Lung (tissue), 17 donors: ENCODE measurements at places on chromosomes 6 and 20.

DNA sequence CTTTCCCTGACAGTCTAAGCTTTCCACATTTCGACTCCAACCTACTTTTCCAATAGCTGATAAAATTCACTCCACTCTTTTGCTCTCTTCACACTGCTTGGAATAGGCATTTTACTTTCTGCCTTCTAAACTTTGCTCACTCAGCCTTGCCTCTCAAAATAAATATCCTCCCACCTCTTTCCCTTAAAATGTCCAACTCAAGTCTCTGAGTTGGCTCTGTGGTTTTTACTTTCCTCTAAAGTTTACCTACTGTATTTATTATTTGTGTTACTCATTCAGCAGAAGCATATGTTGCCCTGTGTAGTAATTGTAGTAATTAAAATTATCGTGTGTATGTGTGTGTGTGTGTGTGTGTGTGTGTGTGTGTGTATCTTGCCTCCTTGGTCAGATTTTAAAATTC is 20.0 kb upstream of the CDYL start:
- no peak for DNase-seq

DNA sequence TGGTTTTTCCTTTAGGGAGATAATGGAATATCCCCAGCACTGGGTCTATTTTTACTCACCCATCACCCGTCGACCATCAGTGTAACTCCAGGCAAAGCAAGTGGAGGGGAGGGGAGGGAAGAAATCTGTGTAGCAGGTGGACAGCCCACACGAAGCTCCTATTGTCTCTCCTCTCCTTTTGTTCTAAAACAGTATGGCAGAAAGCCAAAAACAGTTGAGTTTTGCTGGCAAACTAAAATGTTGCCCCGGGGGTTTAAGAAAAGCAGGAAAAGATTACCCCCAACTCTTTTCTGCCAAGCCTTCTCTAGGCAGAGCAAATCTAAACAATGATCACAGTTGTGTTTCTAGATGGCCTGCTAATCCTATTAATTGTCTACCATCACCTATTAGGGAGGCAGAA is 89.7 kb downstream of the PREP start:
- DNase-seq = no peak

DNA sequence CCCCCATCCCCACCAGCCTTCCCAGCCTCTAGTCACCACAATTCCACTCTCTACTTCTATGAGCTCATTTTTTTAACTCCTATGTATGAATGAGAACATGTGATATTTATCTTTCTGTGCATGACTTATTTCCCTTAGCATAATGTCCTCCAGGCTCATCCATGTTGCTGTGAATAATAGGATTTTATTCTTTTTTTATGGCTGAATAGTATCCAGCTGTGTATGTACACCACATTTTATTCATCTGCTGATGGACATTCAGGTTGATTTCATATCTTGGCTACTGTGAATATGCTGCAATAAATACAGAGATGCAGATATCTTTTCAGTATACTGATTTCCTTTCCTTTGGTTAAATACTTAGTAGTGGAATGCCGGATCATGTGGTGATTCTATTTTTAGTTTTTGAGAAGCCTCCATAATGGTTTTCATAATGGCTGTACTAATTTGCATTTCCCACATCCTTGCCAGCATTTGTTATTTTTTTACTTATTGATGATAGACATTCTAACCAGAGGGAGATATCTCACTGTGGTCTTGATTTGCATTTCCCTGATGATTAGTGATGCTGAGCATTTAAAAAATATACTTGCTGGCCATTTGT is 194.9 kb downstream of the PACRG start:
- DNase-seq = no peak

- DNase-seq = peak; percentile 61
Observed at GRCh38 chr6:149065658-149066556, 251.6 kb upstream of the TAB2 start.

GRCh38 chr6:123570813-123571684 is 65.7 kb downstream of the TRDN start:
- peak; percentile 36 for DNase-seq

- DNase-seq = no peak
Observed at GRCh38 chr20:6818033-6818808, 50.7 kb downstream of the BMP2 start.

- DNase-seq = peak; percentile 82
Observed at GRCh38 chr20:5504061-5504739, 187.4 kb upstream of the PROKR2 start.

DNA sequence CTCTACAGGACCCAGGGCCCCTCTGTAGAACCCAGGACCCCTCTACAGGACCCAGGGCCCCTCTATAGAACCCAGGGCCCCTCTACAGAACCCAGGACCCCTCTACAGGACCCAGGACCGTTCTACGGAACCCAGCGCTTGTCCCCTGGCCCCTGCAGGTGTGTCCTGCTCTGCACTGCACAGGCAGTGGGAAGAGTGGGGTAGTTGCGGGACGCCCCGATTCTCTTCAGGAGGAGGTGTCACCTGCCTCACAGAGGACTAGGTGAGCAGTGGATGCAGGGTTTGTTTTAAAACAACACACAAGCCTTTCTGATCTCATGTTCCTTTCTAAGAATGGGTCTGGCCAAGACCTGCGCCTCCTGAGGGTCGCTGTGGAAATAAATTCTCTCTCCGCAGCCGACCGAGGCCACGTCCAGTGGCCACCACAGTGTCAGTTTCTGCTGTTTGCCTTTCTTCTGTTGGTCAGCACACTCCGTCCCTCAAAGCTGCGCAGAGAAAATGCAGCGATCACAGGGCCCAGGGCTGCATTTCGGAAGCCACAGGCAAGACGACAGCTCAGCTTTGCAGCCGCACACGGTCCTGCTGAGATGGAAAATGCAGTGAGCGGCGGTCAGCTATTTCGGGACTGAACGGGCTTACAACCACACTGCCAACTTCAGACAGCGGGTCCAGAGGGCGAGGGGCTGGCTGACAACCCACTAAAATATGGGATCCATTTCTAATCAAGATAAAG is 135.2 kb downstream of the DLL1 start:
- no peak for DNase-seq

DNA sequence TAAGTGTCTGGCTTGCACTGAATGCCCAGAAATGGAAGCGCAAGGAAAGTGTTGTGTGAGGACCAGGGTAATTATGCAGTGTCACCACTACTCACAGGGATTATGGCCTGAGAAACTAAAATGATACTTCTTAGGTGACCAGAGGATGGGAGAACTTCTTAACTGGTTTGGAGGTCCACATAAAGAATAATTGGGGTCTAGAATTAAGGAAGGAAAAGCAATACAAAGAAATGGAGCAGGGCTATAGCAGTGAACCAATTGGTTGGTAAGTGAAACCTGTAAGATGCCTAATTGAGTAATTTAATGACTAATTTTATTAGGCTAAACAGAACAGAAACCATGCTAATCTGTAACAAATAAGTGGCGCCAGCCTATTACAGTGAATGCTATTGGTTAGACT is 5.3 kb downstream of the TSPYL4 start:
- no peak for DNase-seq

DNA sequence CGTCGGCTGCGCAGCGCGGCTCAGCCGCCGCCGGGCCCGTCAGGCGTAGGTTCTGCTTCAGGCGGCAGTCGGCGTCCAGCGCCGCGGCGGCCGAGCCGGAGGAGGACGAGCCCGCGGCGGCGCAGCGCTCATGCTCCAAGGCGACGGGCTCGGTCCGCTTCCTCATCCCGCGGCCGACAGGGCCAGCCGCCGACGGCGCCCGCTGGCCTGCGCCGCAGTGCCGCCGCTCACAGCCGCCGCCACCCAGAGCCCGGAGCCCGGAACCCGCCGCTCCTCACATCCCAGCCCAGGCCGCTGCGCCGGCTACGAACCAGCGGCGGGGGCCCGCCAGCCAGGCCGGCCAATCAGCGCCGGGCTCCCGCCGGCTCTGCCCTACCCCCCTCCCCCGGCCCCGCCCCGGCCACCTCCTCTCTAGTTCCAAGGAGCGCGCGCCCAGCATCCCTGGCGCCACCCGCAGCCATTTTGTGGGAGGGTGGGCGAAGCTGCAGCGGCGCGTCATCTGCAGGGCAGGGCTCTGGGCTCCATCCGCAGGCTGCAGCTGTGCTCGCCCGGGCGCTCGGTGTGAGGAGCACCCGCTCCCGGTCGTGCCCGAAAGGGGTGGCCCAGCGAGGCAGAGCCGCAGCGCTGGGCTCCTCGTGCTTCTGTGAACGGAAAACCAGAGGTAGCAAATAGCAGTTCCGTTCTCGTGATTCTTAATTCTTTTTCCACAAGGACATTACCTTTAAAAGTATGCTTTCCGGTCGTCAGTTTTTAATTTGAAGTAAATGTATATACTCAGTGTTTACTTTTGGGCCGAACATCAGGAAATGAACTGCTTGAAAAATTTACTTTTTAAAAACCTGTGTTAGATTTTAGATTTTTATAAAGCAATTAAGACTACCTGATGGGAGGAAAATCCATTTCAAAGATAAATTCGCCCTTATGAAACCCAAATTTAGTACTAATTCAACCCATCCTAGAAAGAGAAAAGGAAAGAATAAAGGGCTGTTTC is at the start of gene ABHD12:
Gene ABHD12, minus strand, starts transcription at position 298 of the 991 bp plus-strand sequence. Its CDS starts 132 bp downstream, at position 166.
- DNase-seq = peak; percentile 98

DNA sequence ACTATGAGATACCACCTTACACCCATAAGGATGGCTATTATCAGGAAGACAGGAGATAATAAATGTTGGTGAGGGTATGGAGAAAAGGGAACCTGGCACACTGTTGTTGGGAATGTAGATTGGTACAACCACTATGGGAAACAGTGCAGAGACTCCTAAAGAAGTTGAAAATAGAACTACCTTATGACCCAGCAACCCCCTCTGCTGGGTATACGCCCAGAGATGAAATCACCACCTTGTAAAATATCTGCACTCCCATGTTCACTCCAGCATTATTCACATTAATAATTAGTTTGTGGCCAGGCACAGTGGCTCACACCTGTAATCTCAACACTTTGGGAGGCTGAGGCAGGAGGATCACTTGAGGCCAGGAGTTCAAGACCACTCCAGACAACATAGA is 26.8 kb downstream of the ZBTB9 start:
- no peak for DNase-seq

GRCh38 chr6:113744861-113745260 is 112.3 kb upstream of the MARCKS start:
- DNase-seq = no peak

DNA sequence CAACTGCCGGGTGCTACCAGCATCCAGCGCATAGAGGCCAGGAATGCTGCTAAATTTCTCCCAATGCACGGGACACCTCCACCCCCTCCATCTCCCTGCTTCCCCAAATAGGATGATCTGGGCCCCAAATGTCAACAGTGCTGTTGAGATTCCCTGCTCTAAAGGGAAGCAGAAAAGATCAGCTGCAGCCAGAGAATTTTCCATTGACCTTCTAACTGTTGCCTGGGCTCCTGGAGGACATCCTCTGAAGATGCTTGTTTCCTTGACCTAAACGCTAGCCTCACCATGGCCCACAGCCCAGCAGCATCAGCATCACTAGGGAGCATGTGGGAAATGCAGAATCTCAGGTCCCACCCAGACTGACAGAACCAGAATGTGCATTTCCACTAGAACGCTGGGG is 161.3 kb downstream of the GMPR start:
- DNase-seq = no peak

DNA sequence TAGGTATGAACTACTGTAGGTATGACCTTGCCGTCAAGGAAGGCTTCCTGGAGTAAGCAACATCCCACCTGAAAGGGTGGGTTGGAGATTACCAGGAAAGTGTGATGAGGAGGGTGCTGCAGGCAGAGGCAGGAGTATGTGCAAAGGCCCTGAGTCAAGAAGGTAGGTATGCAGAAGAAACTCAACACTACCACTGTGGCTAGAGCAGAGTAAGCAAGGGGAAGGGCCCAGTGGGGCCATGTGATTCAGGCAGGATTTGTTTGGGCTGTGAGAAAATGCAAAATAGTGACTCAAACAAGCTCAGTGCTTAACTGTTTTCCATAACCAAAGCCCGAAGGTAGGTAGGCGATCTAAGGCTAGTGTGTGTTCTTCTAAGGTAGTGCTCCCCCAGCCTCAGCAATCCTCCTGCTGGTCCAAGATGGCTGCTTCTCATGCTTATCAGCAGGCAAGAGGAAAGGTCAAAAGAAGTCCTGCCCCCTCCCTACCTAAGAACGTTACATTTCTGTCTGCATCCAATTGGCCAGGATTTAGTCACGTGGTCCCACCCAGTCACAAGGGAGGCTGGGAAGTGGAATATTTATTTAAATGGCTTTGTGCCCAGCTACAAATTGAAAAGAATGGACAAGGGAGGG is 36.2 kb upstream of the HMGA1 start:
- no peak for DNase-seq

GRCh38 chr20:39049148-39049547 is 87.0 kb downstream of the DHX35 start:
- DNase-seq = no peak

DNA sequence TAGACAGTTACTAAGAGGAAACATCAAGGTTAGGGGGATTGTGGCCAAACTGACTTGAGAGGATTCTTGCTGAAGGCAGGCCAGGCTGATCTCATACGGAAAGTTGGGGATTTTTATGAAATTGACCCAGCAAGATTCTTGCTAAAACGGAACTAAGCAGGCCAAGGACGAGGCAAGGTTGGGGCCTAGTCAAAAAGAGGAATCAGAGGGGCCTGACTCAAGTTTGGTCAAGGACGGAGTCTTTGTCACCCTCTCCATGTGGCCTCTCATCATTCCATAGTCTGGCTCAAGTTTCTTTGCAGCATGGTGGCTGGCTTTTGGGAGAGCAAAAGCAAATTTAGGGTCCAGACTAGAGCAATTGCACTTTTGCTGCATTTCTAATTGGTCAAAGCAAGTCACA is 7.9 kb upstream of the HECA start:
- no peak for DNase-seq

GRCh38 chr6:43907789-43908472 is 137.9 kb downstream of the VEGFA start:
- DNase-seq = no peak

GRCh38 chr6:159483259-159483658 is 209.8 kb downstream of the SOD2 start:
- DNase-seq = no peak

GRCh38 chr6:46652232-46652602 is 401 bp downstream of the CYP39A1 start:
- no peak for DNase-seq

- DNase-seq = no peak
Observed at GRCh38 chr20:58753267-58753921, 60.8 kb downstream of the NPEPL1 start.

- peak; percentile 76 for DNase-seq
Observed at GRCh38 chr6:158666628-158667359, 16.9 kb downstream of the SYTL3 start.

DNA sequence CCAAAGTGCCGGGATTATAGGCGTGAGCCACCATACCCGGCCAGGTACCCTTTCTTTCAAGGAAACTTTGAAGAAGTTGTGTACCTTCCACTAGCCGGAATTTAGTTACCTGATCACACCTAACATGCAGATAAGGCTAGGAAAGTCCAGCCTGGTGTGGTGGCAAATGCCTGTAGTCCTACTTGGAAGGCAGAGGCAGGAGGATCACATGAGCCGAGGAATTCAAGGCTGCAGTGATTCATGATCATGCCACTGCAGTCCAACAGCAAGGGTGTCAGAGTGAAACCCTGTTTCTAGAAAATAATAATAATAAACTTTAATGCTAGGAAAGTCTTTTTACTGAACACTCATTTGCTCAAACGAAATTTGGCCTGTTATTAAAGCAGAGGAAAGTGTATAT is 21.0 kb downstream of the NFYA start:
- DNase-seq = no peak
